ENCODE measurements at places on chromosomes 5 and 9. TPM values are rescaled to one million over a fixed set of nuclear protein-coding genes. Genes with fewer than 3 reads are reported as not detected.

The TRIM36 gene
- total RNA-seq = 0.71 TPM

The F2RL1 gene
- 59.1 TPM for total RNA-seq

The SPATA31E1 gene
- not detected for total RNA-seq

The PAX5 gene
- not detected for total RNA-seq

The ZNF883 gene
- total RNA-seq = 1.4 TPM

The CFAP157 gene
- total RNA-seq = not detected

The PCDHGA3 gene
- 0.36 TPM for total RNA-seq

The DBH gene
- not detected for total RNA-seq

The OLFM1 gene
- not detected for total RNA-seq

Measured in nasal cavity respiratory epithelium epithelial cell of viscerocranial mucosa (primary cell).